Neural crest cell (in vitro differentiated cells): ENCODE measurements at places on chromosomes 11 and 22.

- DNase-seq: peak; percentile 8
These were observed 6.6 kb upstream of the MS4A12 start for GRCh38 chr11:60485987-60486386.

GRCh38 chr22:50626314-50626849 lies 1.6 kb downstream of the ARSA start:
- DNase-seq: no peak

- no peak for DNase-seq
These were observed 71.1 kb upstream of the BID start for GRCh38 chr22:17845327-17845726.

GRCh38 chr11:65416341-65416824 lies 6.2 kb upstream of the NEAT1 start:
- DNase-seq: peak; percentile 92

DNA sequence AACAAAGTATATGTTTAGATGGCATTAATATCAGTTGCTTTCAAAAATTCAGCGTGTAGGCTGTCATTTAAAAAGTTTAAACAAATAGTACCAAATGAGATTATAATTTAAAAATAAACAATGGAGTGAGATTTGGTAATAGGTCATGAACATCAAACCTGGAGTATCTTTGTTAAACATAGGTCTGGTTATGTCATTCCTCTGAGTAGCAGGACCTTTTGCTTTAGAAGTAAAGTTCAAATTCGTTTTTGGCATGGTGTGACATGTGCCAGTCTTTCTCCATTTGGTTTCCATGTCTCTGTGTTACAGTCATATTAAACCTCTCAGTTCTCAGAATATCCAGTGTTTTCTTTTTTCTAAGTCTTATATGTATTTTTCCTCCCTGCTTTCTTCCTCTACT lies 242.4 kb downstream of the TMEM135 start:
- DNase-seq: no peak

GRCh38 chr11:6315811-6316425 lies 4.4 kb downstream of the CAVIN3 start:
- DNase-seq: peak; percentile 48

DNA sequence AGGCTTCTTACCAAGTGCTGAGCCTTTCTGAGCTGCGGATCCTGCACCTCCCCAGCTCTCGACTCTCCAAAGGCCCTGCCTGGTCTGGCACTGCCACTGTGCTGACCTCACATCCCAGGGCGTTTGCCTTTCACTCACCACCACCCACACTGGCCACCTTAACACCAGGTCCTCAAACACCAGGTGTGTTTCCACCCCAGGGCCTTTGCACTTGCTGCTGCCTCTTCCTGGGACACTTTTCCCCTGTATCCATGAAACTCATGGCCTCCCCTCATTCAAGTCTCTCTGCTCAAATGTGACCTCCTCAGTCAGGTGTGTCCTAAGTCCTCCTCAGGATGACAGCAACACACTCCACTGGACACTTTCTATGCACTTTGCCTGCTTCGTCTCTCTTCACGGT lies 51.4 kb upstream of the ANO1 start:
- DNase-seq: no peak
